ENCODE measurements at places on chromosomes 7 and 10. TPM values are rescaled to one million over a fixed set of nuclear protein-coding genes. Genes with fewer than 3 reads are reported as not detected.

LHFPL3 gene
- not detected for total RNA-seq

MCM10 gene
- total RNA-seq = 43.1 TPM

TRPV5 gene
- not detected for total RNA-seq

GRCh38 chr10:87705339-87705738 is 45.7 kb downstream of the PAPSS2 start:
- no peak for DNase-seq

- DNase-seq = no peak
Observed at GRCh38 chr10:1217237-1217587, 161.0 kb downstream of the WDR37 start.

DNA sequence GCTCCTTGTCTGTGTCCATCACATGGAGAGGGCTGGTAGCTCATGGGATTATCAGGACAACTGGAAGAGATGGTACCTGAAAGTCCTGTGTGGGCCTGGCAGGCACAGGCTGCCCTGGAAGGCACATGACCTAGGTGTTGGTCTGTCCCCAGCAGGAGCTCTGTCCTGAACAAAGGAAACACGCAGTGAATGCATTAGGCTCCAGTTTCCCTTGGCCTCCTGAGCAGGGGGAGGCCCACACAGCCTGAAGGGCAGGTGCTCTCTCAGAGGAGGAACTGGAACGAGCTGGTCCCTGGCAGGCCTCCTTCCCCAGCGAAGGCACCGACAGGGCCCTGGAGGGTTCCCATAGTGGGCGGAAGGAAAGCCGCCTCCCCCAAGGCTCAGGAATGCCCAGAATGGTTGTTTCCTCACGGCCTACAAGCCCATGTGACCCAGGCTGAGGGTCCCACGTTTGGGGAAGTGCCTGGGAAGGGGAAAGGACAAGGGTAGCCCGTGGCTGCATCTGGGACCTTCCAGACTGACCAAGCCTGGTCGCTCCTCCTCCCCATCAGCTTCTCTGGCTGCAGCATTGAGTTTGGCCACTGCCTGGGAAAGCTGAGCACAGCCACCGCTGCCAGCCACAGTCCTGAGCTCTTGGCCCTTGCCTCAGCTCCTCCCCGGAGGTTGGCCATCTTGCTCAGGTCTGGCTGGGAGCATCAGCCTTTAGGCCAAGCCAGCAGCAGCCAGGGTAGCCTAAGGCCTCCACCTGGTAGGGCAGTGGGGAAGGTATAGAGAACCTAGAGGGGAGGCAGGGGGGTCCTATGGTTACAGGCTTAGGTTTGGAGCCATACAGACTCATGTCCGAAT is 21.8 kb downstream of the CXCL12 start:
- no peak for DNase-seq

DNA sequence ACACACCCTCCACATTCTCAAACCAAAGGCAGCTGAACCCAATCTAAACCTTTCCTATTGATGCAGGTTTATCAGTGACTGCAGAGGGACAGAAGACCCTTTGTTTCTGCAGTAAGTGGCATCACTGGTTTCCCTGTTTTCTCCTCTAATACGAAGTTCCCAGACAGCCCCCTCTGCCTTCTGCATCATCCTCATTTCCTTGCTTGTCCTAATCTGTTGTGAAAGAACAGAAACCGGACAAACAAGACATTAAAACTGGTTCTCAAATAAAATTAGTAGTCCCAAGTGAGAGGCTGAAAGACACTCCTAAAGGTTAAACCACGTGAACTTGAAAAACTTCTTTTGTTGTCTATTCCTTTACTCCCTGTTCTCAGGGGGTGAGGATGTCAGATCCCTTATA is 10.1 kb upstream of the ADRB1 start:
- no peak for DNase-seq
